ENCODE measurements at places on chromosomes 2 and 18.

DNA sequence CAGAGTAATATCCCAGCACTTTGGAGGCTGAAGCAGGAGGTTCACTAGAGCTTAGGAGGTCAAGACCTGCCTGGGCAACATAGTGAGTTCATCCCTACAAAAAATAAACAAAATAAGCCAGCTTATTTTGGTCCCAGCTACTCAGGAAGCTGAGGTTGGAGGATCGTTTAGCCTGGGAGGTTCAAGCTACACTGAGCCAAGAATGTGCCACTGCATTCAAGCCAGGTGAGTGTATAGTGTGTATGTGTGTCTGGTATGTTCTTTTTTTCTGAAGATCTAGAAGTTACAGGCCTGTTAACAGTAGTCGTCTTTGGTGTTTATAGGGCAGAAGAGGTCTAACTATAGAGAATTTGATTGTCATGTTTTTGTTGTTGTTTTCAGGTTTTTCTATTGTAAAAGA is 40.2 kb downstream of the ZC3H15 start:
- no peak for DNase-seq

DNA sequence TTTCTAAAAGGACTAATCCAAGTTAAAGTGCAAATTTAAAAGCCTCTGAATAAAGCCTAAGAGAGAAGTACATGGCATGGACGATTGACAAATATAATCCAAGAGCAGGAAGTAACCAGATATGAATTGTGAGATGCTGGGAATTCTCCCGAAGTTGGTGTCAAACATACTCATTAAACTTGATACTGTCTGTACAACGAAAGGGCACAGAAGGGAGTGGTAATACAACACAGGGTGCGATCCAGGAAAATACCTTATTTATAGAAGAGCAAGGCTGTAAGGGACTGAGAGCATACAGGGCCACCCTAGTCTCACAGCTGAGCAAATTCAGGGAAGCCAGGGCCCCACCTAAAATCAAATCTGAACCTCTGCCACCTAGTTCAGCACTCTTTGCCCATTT is 41.6 kb downstream of the SEMA4F start:
- no peak for DNase-seq

GRCh38 chr2:100755441-100755840 is 64.5 kb upstream of the NPAS2 start:
- DNase-seq = no peak

GRCh38 chr2:222604749-222605515 is 51.0 kb downstream of the FARSB start:
- DNase-seq = no peak

DNA sequence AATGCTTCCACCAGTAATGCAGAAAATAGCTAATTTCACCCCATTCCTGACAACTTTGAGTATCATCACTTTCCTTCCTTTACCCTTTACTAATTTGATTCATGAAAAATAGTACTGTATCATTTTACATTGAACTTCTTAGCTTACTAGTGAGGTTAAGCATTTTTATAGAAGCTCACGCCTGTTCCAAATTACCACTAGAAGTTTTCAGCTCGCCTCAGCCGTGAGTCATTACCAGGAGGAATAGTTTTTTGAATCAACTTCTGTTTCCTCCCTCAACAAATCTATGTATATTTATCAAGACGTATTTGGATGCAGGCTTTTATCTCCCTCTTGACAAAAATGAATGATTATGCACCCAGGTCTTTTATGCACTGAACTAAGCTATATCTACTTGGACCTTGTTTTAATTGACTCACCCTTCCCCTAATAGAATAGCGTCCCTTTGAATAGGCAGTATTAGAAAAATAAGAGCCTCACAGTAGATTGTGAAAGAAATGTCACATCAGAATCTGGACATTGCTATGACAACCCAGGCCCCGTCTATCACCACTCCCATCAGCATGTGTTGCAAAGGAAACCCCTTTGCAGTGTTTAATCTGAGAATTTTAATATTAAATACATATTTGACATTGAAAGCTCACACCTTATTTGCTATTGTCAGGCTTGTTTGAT is 207.4 kb upstream of the NRP2 start:
- no peak for DNase-seq

Measured in inflammatory macrophage (primary cell).